ENCODE measurements at places on chromosomes 5 and 9.

DNA sequence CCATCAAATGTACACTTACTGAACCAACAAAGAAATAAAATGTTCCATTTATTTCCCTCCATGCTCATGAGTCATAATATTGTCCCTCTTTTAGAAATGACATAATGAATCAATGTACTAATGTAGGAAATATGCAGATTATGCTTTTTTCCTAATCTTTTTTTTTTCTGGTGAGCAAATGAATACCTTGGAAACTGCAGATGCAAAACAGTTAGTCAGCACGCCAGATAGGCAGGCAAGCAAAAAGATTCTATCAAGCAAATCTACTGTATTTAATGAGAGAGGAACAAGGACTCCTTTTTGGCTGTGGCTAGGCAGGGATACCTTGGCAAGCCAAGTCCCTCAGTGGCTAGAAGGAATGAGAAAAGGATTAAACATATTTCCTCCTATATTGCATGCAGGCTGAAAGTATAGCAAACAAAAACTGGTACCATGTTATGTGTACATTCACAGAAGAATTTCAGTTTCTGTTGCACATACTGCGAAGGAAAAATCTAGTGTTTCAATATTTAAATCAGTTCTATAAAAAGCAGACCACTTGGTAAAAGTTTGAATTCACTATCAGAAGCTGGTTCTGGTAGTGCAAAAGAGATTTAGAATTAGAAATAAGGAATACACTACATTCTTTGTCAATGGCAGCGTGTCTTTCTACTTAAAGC lies 605.4 kb downstream of the TLE1 start:
- no peak for DNase-seq

GRCh38 chr5:79135790-79136553 lies 24.4 kb downstream of the BHMT start:
- no peak for DNase-seq

GRCh38 chr5:32471784-32472183 lies 27.2 kb upstream of the ZFR start:
- no peak for DNase-seq

DNA sequence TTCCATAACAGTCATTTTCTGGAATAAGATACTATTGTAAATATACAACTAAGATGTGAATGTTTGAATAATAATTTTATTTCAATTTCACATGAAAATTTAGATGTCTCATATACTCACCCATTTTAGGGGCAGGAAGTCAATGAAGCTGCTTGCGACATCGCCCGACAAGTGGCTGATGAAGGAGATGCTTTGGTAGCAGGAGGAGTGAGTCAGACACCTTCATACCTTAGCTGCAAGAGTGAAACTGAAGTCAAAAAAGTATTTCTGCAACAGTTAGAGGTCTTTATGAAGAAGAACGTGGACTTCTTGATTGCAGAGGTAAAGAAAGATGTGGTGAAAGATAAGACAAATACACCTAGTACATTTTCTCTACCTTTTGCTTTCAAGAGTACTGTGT lies 8.6 kb downstream of the BHMT start:
- DNase-seq, result no peak

DNA sequence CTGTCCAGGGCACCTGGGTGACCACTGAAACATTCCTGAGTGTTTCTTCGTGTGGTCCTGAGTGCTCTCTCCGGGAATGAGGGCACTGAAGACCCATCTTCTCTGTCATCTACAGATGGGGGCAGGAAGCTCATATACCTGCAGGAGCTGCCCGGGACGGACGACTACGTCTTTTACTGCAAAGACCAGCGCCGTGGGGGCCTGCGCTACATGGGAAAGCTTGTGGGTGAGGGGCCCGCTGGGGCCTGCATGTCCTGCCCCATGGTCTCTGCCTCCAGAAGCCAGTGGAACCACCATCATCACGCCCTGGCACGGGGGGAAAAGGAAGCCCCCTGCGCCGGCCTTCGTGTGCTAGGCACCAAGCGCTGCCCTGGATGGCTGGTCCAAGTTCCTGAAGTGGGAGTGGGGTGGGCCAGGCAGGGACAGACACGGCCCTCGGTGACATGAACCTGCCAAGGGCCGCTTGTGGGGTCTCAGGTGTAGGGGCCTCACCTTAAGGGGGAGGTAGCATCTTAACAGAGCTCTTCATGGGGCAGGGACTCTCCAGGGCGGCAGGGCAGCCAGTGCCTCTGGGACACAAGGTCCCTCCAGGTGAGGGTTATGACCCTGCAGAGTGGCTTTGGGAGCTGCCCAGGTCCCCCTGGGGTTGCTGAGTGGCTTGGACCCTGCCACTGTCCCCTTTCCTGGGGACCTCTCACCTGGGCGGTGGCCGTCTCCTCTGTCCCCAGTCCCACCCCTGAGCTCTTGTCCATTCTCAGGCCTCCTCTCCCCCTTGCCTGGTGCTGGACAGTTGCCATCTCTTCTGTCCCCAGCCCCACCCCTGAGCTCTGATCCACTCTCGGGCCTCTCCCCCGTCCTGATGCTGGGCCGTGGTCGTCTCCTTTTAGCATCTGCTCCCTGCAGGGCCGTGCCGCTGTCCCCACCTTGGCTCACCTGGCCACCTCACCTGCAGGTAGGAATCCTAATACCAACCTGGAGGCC lies 2.1 kb downstream of the OBP2A start:
- DNase-seq, result no peak

- no peak for DNase-seq
Measured at GRCh38 chr5:60810438-60811085, 33.5 kb downstream of the ELOVL7 start.
